ENCODE measurements at places on chromosomes 3 and 15.

GRCh38 chr3:43031485-43031884 is 52.4 kb downstream of the GASK1A start:
- DNase-seq = no peak

GRCh38 chr3:42432485-42432884 is 22.1 kb upstream of the LYZL4 start:
- no peak for DNase-seq

GRCh38 chr15:22253676-22254408 is 173.5 kb downstream of the OR4M2 start:
- DNase-seq = peak; percentile 23

GRCh38 chr3:11060500-11061251 is 68.1 kb downstream of the SLC6A1 start:
- peak; percentile 17 for DNase-seq

DNA sequence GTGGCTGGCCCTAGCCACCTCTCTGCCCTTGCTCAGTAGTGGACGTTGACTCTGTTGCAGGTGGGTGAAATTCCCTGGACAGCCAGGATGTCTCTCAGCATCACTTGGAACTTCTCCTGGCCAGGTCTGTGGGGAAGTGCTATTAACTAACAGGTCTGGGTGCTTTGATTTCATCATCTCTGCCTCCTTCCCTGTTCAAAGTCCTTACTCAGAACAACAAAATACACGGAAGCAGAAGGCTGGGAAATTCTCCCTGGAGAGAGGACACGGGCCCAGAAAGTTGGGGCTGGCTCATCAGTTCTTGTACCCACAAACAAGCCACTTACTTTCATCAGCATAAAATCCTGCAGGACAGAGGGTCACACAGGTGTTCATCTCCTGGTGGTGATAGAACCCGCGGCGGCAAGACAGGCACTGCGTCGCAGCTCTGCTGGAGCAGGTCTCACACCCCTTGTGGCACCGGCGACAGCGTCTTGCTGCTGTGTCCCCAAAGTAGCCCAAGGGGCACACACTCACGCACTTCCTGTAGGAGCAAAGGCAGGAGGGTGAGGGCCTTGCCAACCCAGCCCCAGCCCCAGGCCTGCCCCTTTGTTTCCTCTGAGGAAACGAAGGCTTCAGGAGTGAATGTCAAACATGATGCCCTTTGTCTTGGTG is 29.6 kb upstream of the SNRPA1 start:
- no peak for DNase-seq

DNA sequence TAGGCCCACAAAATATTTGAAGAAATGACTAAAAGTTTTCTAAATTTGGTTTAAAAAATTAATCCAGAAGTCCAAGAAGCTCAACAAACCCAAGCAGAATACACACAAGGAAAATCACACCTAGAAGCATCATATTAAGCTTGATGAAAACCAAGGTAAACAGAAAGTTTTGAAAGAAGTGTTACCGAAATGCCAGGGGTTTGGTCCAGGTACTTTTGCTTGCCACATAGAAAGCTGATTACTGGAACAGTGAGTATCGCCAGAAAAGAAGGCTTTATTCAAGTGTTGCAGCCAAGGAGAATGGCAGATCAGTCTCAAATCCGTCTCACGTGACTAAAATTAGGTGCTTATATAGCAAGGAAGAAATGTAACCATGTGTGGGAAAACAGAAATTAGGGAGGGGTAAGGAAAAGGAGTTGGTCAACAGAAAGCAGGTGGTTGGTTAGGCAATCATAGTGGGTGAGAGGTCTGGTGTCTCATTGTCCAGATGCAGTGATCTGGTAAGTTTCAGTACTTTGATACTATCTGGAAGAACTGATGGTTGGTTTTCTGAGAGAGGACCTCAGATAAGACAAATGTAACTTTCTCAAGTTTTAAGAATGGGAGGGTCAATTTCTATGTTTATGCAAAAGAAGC is 96.9 kb upstream of the MYRIP start:
- DNase-seq = no peak

GRCh38 chr3:98521897-98522543 is 682 bp downstream of the CLDND1 start:
- peak; percentile 55 for DNase-seq

Data from CD4-positive, alpha-beta T cell treated with Interleukin-21 for 1 hour (primary cell).